ENCODE measurements at places on chromosomes 6 and 20. TPM values are rescaled to one million over a fixed set of nuclear protein-coding genes. Genes with fewer than 3 reads are reported as not detected.

DNA sequence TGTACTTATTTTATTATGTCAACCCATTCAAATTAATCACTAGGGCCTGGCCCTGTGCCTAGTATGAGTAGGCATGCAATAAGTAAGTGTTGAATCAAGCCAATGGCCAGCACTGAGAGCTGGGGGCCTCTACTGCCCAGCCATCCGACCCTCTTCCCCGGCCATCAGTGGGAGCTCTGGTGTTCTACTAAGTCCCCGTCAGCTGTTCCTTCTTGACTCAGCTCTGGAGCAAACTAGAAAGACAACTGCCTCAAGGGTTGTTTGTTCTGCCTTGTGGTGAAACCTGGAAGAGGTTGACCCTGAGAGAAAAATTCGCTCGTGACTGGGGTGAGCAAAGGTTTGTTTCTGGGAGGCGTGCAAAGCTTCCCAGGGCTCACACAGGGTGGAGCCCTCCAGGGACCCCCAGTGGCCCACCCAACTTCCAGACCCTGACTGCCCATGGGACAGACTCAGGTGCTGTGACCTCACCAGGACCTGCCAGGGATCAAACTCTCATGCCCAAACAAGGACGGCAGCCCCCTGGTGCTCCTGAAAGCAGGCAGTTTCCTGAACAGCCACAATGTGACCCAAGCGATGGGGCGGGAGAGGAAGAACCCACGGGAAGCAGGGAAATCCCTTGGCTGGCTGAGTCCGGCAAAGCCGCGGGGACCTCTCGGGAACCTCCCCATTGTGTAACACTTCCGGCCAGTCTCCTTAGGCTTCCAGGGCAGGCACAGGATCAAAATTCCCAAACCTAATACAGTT lies 50.4 kb downstream of the BANF2 start:
- peak; percentile 93 for DNase-seq

The CRYBG1 gene
- polyA plus RNA-seq = 4.1 TPM

The RBM24 gene
- polyA plus RNA-seq = 6.6 TPM

GRCh38 chr6:131765081-131765803 lies 42.6 kb upstream of the ENPP1 start:
- DNase-seq = no peak

DNA sequence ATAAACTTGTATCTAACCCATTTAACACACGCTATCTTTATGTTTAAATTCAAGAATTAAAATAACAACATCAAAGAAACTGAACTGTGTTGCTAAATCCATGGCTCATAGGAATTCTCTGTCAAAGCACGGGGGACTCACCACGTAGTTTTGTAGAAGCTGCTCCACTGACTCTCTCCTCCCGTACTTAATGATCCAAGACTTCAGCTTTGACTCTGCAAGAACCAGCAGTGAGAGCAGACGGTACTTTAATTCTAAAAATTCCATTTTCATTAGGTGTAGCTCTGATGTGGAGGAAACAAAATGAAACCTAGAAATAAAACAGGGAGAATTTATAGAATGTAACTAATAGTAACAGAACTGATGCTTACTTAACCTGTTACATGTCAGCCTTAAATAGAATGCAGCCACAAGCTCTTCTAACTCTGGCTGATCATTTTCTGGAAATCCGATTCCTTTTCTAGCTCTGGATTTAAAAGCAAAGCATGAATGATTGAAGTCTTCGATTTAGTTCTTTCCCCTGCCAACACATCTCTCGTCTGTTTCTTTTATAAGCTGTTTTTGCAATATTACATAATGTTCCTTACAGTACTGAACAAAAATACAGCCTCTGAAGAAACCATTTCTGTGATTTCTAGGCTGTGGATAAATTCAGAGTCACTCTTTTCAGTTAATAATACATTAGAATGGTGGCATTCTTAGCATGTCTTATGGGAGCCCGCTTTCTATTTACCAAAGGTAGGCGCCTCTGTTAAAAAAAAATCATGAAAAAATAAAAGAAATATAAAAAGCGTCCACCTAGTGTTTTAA lies 165.5 kb downstream of the SYNE1 start:
- DNase-seq = no peak

DNA sequence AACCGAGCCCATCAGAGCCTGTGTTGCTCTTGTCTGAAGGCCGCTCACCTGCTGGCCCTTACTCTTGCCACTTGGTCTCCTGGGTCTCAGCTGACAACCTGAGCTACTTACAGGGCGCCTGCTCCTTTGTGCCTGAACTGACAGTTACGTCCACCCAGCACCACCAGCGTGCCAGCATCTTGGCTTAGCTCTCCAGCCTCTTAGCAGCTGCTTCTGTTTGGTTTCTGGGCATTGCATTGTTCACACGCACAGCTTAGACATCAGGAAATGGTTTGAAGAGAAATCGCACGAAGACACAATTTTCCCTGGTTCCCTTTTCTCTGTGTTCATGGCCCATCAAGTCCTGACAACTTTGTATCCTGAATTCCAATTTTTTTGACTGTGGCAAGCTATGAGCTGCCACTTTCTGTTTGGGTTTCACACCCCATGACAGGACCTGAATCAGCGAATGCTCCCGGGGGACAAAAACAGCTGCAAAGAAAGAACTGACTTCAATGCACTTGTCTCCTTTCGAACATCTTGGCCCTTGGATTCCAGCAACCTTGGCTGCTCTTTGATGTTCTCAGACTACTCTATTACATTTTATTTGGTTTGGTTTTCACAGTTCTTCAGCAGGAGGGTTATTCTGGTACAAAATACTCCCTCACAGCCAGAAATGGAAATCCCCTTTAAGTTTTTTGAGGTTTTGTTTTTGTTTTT lies 45.2 kb upstream of the LY86 start:
- no peak for DNase-seq

The MOG gene
- polyA plus RNA-seq = not detected

DNA sequence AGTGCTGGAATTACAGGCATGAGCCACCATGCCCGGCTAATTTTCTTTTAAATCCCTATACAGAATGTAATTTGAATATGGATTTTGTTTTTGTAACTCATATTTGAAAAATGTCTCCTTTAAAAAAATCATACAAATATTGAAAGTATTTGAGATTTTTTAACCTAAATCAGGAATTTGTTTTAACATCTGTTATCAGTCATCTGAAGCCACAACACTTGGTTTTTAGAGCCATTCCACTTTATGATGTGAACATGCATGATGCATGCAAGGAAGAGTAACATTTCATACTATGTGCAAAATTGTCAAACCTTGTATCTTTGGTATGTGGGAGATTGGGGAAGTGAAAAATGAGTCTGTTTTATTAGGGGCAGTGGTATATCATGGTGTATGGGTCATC lies 124.5 kb upstream of the AHI1 start:
- no peak for DNase-seq

DNA sequence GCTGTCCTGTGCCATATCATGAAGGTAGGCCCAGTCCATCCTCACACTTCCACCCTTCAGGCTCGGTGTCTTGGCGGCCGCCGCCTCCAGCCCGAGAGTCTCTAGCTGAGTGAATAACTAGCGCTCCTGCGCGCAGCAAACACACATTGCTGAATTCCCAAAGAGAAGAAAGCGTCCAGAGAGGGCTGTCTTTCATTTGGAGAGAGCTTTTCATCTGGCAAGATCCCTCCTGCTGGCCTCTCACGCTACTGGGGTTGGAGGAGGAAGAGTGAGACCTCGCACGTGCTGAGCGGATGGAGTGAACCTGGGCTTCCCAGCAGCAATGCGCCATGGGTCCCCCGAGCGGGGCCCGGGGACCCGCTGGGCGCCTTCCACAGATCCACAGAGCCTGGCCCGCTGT lies 73.2 kb downstream of the NCR2 start:
- no peak for DNase-seq

All from endothelial cell of umbilical vein (primary cell).